ENCODE measurements at places on chromosomes 16 and 17.

DNA sequence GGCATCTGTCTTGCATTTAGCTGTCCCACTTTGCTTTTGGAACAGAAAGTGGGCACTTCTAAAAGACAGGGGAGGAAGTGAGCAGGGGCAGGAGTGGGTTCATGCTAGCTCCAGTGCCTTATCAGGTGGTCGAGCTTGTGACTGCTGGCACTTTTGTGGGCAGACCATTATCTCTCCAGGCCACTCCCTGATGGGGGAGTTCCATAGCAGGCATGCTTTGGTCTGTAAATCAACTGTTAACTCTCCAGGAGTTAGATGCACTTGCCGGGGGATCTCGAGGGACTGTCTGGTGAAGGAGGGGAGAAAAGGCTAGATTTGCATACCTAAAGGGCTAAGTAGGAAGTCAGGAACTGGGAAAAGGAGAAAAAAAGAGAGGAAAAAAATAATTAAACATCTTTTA, 9.3 kb upstream of the CARD14 start:
- no peak for DNase-seq

GRCh38 chr16:89555265-89555664, 5.2 kb upstream of the RPL13 start:
- no peak for DNase-seq

DNA sequence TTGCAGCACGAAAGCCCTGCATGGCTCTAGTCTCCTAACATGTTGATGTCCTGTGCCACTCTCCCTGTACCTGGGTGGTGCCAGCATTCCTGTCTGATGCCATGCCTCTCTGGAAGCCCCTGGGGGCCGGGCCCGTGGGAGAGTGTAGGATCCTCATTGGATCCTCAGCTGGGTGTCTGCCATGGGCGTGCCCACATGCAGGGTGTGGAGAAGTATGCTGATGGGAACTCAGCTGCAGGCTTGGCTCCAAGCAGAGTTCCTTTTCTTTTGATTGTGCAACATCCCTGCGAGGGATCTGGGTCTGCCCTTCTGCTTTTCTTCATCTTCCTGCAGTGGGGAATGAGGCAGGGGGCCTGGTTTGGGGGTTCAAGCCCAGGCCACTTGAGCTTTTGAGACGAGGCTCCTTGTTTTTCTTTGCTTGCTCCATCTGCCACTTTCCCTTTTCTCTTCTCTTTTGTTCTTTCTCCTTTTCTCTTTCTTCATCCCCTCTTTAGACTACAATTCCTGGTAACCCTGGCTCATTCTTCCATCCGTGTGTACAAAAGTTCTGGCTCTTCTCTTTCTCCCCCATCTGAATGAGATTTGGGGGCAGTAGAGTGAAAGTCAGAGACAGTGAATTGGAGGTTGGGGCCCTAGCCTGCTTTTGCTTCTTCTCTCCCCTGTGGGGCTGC, 32.9 kb downstream of the KSR1 start:
- no peak for DNase-seq

DNA sequence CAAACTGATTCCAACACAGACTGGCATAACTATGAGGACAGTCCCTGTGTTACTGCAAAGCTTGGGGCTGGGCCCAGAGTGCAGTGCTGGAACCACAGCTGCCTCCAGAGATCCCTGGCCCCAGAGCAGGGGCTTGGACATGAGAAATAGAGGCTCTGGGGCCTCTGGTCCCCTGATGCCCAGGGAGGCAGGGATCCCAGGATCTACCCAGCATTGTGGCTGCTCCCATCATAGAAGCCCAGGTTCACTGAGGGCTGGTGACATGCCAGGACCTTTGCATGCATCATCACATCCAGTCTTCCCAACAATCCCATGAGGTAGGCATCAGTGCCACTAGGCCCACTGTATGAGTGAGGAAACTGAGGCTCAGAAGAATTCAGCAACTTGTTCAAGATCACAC, 95.8 kb downstream of the TMEM132E start:
- no peak for DNase-seq

Data from stimulated activated naive CD8-positive, alpha-beta T cell treated with anti-CD3 and anti-CD28 coated beads, Interleukin-15, amount 100 ng/mL, for 72 hours (primary cell).